ENCODE measurements at places on chromosomes 7 and 10.

- no peak for DNase-seq
Observed at GRCh38 chr7:87216701-87217508, 2.6 kb downstream of the TMEM243 start.

- DNase-seq = no peak
Observed at GRCh38 chr10:2786251-2786650, 281.1 kb upstream of the PFKP start.

DNA sequence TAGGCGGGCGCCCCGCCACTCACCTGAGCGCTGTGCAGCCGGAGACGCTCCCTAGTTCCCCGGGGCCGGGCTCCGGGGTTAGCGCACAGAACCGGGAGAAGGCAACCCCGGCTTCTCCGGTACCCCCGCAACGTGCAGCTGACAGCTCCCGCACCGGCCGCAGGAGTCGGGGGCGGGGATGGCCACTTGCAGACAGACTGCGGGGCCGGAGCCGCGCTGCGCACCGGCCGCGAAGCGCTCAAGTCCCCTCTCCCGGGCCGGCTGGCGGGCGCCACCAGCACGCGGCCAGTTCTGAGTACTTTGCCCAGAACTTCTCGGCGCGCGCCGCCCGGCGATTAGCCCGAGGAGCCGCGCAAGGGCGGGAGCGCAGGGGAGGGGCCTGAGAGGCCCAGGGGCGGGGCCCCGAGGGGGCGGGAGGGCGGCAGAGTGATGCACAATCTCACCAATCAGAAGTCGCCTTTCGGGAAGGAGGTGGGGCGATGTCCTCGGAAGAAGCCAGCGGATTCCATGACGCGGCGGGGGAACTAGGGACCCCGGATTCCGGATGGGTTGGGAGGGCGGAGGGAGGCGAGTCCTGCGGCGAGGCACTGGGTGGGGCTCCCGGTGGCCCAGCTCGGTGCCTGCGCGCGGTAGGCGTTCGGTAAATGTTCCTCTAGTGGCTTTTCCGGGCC is at the start of gene OSBPL3:
TSS of gene OSBPL3 (minus strand) at position 316 of the 671 bp plus-strand sequence. CDS start 87,706 bp downstream, outside the sequence.
- peak; percentile 96 for DNase-seq

- DNase-seq = no peak
Observed at GRCh38 chr10:44552726-44553125, 167.8 kb upstream of the CXCL12 start.

- no peak for DNase-seq
Observed at GRCh38 chr10:63501954-63502353, 19.2 kb upstream of the REEP3 start.

GRCh38 chr7:199483-200249 is 7.3 kb downstream of the FAM20C start:
- DNase-seq = no peak

DNA sequence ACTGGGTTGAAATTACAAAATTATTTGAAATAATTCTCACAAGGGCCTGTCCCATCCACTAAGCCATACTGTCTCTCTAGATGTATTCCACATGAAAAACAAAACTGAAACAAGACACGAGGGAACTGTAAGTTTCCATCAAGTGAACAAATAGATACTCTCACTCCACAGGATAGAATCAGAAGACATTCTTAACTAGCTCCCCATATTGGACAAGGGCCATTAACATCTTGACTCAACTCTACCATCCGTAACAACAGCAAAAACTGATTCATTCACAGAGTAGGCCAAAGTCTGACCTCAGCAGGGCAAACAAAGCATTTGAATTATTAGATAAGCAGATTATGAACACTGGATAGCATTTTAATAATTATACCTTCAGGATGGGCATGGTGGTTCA is 29.1 kb downstream of the UBE2H start:
- no peak for DNase-seq

DNA sequence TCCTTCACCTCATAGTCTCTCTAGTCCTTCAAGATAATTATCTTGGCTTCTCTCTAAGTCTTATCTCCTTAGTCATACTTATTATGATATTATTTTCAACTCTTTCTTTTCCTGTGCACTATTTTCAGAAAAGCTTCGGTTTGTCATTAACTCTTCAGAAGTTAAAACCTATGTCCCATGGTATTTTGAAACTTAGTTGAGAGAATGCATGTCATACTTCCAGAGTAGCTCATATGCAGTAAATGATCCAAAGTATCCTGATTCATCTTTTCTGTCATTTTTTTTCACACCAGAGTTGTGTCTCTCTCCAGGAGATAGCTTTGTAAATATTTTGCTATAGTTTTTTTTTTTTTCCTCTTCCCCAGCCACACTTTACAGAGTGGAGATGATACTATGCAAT is 1008.6 kb downstream of the NRG3 start:
- DNase-seq = no peak

GRCh38 chr10:115065801-115066200 is 27.4 kb upstream of the ATRNL1 start:
- DNase-seq = no peak

DNA sequence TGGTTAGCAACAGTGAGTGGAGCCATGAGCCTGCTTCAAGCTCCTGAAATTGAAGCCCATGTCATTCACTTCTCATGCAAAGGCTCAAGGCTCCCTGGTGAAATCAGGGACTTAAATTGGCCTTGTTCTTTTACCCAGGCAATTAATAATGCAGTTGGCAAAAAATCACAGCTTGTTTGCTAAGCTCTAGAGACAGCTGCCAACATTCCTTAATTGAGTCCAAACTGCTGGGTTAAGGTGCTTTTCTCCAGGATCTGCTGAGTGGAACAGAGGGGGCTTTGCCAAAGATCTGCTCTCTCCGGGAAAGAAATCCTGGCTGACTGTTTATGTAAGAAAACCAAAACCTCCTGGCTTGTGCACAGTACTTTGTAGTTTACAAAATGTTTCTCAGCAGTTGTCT is 257.6 kb upstream of the GHITM start:
- DNase-seq = no peak

DNA sequence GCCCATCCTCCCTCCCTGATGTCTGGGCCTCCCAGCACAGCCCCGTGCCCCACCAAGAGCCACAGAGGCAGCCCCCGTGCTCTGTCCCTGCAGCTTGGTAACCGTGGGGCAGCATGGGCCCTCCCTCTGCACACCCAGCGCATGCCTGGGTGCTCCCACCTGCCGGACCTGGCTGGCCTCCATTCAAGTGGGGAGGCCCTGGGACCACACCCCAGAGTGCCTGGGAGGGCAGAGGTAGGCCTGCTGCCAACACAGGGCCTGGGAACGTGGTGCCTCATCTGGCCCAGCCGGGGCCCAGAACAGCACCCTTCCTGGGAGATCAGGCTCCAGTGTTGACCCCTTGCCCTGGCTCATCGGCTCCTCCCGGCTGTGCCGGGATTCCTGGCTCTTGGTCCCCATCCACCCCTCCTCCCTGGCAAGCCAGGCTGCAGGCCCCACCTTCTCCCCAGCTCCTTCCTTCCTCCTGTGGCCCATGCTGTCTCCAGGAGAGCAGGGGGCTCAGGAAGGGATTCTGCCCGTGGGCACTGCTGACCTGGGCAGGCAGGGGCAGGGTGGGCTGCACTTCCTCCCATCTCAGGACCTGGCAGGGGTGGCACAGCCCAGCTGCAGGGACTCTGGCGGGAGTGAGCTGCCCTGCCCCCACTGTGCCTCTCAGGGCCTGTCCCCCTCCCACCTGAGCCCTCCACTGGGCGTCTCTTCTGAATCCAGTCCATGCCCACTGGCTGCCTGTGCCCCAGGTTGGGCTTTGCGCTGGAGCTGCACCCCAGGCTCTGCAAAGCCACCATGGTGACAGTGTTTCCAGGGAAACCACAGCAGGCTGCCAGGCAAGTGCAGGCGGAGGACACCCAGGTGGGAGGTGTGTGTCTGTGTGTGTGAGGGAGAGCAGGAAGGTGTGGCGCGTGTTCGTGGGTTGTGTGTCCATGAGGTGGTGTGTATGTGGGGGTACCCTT is 32.6 kb downstream of the PWWP2B start:
- no peak for DNase-seq

DNA sequence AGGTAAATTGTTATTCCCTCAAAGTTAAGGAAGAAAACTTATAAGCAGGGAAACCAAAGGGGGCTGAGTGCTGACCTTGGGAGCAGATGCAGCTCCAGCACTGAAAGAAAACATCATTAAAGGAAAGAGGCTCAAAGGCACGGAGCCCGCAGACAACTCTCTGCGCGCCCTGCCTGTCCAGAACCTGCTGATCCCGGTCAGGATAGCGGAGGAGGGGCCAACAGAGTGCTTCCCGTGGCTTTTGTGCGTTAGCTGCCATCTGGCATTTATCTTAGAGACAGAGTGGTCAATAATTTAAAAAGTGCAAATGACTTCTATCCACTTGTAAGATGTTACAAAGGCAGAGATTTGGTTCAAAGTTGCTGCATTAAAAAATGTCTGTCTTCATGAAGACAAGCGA is 162.1 kb downstream of the FANK1 start:
- DNase-seq = no peak

GRCh38 chr7:80858141-80858903 is 60.5 kb downstream of the SEMA3C start:
- peak; percentile 3 for DNase-seq

DNA sequence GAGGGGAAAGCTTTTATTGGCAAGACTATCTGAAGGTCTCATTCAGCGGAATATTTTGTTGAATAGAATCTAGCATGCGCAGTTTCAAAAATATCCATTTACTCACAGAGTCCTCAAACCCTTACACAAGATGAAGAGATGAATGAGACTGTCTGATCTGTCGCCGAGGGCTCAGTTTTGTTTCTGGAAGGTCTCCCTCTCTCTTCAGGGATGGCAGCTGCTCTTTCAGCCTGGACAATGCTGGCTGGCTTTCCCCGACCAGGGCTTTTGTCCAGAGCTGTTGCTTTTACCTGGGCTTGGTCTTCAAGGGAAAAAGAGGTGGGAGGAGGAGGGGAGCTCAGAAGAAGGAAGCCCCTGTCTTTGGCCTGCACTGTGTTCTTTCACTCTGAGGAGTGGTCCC is 81.9 kb upstream of the BTBD16 start:
- no peak for DNase-seq

DNA sequence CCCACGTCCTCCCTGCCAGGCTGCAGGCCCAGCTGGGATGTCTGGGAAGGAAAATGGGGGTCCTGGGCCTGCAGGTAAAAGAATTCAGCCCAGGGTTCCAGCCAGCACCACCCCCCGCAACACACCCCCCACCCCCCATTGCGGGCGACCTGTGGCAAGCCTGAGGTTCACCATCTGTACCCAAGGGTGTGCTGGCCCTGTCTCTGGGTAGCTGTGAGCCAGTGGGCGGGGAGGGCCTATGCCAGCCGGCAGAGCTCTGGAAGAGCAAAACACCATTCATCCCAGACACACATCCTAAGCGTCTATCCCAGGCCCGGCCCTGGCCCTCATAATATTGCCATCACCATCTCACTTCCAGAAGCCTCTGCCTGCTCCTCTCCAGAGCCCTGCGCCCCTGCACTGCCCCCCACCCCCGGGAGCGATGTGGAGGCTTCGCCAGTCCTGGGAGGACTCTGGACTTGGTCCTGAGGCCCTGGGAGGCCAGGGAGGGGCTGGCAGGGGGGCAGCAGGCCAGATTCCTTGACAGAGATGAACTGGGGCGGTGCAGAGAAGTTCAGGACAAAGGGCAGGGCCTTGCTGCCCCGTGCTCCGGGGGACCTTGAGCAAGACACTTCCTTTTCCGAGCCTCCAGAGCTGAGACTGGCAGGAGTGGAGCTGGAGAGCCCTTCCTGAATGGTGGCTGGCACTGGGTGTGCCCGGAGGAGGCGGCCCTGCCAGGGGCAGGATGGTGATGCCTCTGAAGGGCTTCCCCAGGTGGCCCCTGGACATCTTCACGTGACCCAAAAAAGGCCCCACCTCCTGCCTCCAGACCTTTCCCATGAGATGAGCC is 8.7 kb upstream of the TTYH3 start:
- DNase-seq = peak; percentile 70

- DNase-seq = no peak
Observed at GRCh38 chr7:82789883-82790609, 346.5 kb upstream of the CACNA2D1 start.

DNA sequence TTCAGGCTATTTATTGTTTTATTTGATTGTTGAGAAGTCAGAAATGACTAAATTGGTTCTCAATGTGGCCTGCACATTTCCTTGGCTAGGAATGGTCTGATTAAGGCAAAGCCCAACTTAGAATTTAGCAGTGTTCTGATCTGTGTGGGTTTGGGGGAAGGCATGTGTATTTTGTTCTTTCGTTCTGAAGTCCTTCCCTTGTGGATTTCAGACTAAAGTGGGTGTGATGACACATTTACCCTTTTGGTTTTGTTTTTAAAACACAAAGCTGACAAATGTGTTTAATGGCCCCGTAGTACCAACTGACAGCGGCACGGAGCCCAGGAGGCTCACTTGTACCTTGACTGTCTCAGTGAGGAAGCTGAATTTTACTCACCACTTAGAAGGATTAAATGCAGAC is 452.3 kb upstream of the GALNT17 start:
- no peak for DNase-seq

DNA sequence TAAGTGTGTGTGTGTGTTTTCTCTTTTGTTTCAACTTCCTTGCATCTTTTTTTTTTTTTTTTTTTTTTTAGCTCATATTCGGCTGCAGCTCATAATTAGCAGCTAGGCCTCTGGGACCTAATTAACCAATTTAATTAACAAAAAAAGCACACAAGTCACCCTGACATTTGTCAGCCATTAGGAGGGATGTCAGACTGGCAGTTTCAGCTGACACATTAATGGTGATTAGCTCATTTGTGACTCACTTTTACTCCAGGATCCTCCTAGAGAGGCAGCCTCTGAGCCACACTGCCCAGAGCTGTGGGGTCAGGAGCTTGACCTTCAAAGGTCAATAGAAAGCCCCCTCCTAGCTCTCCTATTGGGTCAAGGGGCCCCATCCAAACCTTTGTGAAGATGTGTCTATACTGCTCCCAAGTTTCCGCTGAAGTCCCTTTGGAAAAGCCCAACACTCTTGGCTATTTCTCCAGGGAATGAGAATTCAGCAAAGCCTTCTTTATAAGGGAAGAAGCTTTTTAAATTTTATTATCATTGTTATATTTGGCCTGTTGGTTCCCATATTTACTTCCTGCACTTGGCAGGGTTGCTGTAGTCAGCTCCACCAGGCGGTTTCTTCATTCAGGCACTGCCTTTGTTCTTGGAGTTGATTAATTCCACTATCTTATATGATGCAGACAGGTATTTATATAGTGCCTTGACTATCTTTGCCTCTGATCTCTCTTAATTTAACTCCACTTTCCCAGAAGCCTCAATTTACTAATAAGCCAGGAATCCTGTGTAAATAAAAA is 109.5 kb upstream of the HABP2 start:
- DNase-seq = no peak

GRCh38 chr10:30529373-30529998 is 95.5 kb downstream of the MAP3K8 start:
- peak; percentile 98 for DNase-seq
